Karpas-422 (cell line): ENCODE measurements at places on chromosomes 6 and 20.

- H3K36me3 ChIP-seq, result peaks cover 25% of the 10 kb centered on the region
- no peak for DNase-seq
- H3K4me3 ChIP-seq, result no peak overlapping the region
These were observed 15.1 kb downstream of the SYNGAP1 start for GRCh38 chr6:33434961-33435360.

- H3K4me3 ChIP-seq, result no peak overlapping the region
- no peaks in the 10 kb centered on the region for H3K4me1 ChIP-seq
- no peak overlapping the region for H3K27ac ChIP-seq
These were observed 64.1 kb downstream of the HMGN3 start for GRCh38 chr6:79170431-79170830.

DNA sequence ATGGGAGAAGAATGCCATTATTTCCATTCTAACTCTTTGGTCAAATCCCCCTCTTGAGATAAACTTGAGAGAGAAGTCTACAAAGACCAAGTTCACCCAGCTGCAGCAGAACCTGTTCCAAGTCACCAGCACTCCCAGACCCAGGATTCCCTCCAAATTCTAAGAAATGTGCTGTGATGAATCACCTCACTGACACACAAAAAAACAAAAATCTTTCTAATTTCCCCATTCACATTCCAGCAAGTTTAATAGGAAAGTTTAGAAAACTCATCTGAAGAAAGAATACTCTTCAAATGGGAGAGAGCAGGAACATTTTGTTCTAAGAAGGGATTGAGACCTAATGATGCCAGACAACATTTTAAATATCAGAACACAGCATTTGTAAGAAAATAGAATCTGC, 213.6 kb upstream of the PLCB4 start:
- H3K27ac ChIP-seq, result no peak overlapping the region
- no peaks in the 10 kb centered on the region for H3K27me3 ChIP-seq
- no peaks in the 10 kb centered on the region for H3K36me3 ChIP-seq
- no peaks in the 10 kb centered on the region for H3K4me1 ChIP-seq

DNA sequence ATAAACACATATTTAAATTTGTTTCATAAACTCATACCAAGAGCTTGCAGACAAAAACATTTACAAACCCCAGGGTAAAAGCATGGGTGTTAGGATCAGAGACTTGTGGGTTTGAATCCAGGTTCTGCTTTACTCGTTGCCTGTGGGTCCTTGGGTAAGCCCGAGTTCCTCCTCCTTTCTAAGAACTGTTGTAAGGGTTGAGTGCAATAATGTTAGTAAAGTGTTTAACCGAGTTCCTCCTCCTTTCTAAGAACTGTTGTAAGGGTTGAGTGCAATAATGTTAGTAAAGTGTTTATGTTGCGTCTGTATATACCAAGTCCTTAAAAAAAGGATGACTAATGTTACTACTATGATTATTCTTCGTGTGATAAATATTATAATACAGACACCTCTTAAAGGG, 18.7 kb downstream of the CCDC170 start:
- DNase-seq, result no peak
- no peaks in the 10 kb centered on the region for H3K36me3 ChIP-seq
- no peaks in the 10 kb centered on the region for H3K4me1 ChIP-seq
- H3K4me3 ChIP-seq, result no peak overlapping the region
- H3K27me3 ChIP-seq, result no peaks in the 10 kb centered on the region
- no peak overlapping the region for H3K27ac ChIP-seq

GRCh38 chr6:158046201-158047126, 64.8 kb downstream of the SYNJ2 start:
- no peaks in the 10 kb centered on the region for H3K27me3 ChIP-seq
- no peaks in the 10 kb centered on the region for H3K4me1 ChIP-seq
- no peak for DNase-seq
- no peak overlapping the region for H3K27ac ChIP-seq

- no peaks in the 10 kb centered on the region for H3K36me3 ChIP-seq
- DNase-seq, result peak; percentile 86
- H3K4me3 ChIP-seq, result no peak overlapping the region
- peaks cover 40% of the 10 kb centered on the region for H3K4me1 ChIP-seq
- H3K27me3 ChIP-seq, result no peaks in the 10 kb centered on the region
These were observed 8.7 kb downstream of the MMP24OS start for GRCh38 chr20:35269055-35269781.

GRCh38 chr20:38804221-38804620, 1.3 kb upstream of the PPP1R16B start:
- H3K4me1 ChIP-seq, result peaks cover 11% of the 10 kb centered on the region
- H3K27ac ChIP-seq, result no peak overlapping the region
- H3K36me3 ChIP-seq, result no peaks in the 10 kb centered on the region
- no peaks in the 10 kb centered on the region for H3K27me3 ChIP-seq
- DNase-seq, result no peak

DNA sequence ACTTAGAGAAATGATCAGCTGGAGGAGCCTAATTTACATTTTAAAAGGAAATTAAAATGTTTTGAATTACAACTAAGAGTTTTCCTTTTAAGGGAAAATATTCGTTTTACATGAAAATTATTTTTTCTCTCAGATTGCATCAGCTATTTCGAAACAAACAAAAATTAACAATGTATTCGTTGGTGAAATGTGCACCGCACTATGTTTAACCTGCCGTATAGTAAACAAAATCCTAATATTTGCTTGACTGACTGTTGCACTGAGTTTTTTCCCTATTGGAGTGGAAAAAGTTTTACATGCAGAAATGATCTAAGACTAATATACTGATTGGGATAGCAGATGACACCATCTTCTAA, 5.7 kb downstream of the PDE10A start:
- DNase-seq, result no peak
- no peak overlapping the region for H3K27ac ChIP-seq
- no peaks in the 10 kb centered on the region for H3K4me1 ChIP-seq
- no peaks in the 10 kb centered on the region for H3K36me3 ChIP-seq
- no peak overlapping the region for H3K4me3 ChIP-seq
- H3K27me3 ChIP-seq, result no peaks in the 10 kb centered on the region

DNA sequence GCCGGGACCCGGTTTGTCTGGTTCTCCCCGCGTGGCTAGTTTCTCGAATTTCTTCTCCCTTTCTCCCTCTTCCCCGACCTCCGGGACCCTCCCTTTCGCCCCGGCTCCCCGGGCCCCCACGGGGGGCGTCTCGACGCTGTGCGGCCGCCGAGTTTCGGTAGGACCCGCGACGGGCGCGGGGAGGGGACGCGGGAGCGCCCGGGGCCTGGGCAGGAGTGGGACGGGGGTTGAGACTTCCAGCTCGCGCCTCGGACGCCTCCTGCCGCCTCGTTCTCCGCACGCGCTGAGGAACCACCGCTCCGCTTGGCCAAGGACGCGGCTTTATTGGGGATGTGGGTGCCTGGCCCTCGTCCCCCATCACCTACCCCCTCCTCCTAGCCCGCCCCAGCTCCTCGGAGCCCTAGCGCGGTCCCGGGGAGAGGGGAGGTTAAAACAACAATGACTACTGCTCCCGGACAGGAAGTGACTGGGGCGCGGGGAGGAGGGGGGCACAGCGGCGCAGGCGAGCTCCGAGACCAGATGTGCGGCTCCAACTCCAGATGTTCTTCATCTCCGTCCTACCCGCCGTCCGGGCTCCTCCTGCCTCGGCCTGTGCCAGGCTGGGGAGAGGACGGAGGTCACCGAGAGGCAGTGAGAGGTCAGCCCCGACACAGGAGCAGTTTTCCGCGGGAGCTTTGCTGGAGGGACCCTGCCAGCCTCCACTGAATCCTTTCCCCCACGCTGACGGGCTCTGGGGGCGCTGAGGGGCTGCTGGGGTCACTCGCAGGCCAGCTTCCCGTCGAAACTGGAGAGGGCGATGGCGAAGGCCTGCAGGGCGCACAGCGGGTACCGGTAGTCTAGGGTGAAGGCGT, 917 bp upstream of the TEAD3 start:
- no peak for DNase-seq
- H3K4me3 ChIP-seq, result peak overlapping the region; percentile 60
- peaks cover 3% of the 10 kb centered on the region; the same call in 1 of the 2 replicates for H3K4me1 ChIP-seq
- H3K27me3 ChIP-seq, result no peaks in the 10 kb centered on the region
- H3K27ac ChIP-seq, result no peak overlapping the region

DNA sequence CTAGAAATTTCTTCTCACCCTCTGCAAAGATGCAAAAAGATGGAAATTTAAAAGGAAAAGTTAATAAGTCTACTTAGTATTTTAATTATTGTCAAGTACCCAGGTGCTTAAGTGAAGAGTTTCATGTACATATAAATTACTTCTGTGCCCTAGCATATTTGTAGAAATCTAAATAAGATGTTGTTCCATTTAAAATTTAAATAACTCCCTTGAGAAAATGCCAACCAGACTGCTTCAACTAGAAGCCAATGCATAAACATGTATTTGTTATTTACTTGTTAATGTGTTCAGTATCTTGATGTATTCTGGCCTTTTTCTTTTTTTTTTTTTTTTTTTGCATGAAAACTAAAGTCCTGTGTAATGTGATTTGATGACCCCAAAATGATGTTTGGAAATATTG, 6.3 kb upstream of the TMEM244 start:
- H3K27ac ChIP-seq, result no peak overlapping the region
- H3K4me1 ChIP-seq, result no peaks in the 10 kb centered on the region
- no peak for DNase-seq
- no peaks in the 10 kb centered on the region for H3K36me3 ChIP-seq
- H3K4me3 ChIP-seq, result no peak overlapping the region

GRCh38 chr20:33650111-33650752, 11.9 kb upstream of the C20orf144 start:
- peaks cover 23% of the 10 kb centered on the region for H3K4me1 ChIP-seq
- no peak overlapping the region for H3K27ac ChIP-seq
- DNase-seq, result no peak
- H3K4me3 ChIP-seq, result no peak overlapping the region
- H3K36me3 ChIP-seq, result peaks cover 9% of the 10 kb centered on the region; the same call in 1 of the 2 replicates

- no peaks in the 10 kb centered on the region for H3K4me1 ChIP-seq
- H3K36me3 ChIP-seq, result no peaks in the 10 kb centered on the region
- no peaks in the 10 kb centered on the region for H3K27me3 ChIP-seq
- no peak for DNase-seq
These were observed 10.2 kb upstream of the SRPK1 start for GRCh38 chr6:35931120-35931561.

DNA sequence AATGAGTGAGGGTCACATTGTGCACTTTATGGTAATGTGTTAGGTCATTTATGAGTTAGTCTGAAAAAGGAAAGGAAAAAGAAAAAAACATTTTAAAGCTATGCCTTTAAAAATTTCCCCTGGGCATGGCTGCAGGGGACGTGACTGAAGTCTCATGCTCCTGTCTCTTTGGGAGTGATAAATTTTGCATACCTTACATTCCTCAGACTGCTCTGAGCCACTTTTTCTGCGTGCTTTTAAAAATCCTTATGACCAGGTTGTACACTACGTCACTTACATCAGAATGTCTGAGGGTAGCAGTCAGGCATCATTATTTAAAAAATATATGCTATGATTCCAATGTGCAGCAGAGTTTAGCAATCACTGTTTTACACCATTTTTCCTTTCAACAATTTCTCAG, 121.2 kb downstream of the RFPL4B start:
- no peaks in the 10 kb centered on the region for H3K36me3 ChIP-seq
- DNase-seq, result no peak
- H3K4me3 ChIP-seq, result no peak overlapping the region

GRCh38 chr6:107957308-107957908, 600 bp downstream of the SEC63 start:
- H3K4me1 ChIP-seq, result peaks cover 23% of the 10 kb centered on the region
- DNase-seq, result peak; percentile 86
- H3K36me3 ChIP-seq, result peaks cover 7% of the 10 kb centered on the region; the same call in 1 of the 2 replicates
- H3K27ac ChIP-seq, result peak overlapping the region; percentile 83
- no peaks in the 10 kb centered on the region for H3K27me3 ChIP-seq

GRCh38 chr6:109260126-109260525, 122.1 kb downstream of the CD164 start:
- no peak overlapping the region for H3K27ac ChIP-seq
- H3K36me3 ChIP-seq, result no peaks in the 10 kb centered on the region
- H3K4me3 ChIP-seq, result no peak overlapping the region

GRCh38 chr20:63092660-63093215, 86.0 kb upstream of the BHLHE23 start:
- no peaks in the 10 kb centered on the region for H3K27me3 ChIP-seq
- H3K4me1 ChIP-seq, result no peaks in the 10 kb centered on the region
- no peaks in the 10 kb centered on the region for H3K36me3 ChIP-seq

GRCh38 chr6:37242429-37243052, 15.0 kb upstream of the TBC1D22B start:
- H3K27me3 ChIP-seq, result no peaks in the 10 kb centered on the region
- 0 out of 2 replicates have a peak, but pooled peaks cover 4% of the 10 kb centered on the region for H3K4me1 ChIP-seq
- H3K36me3 ChIP-seq, result no peaks in the 10 kb centered on the region

GRCh38 chr6:44230034-44230675, 6.8 kb downstream of the SLC29A1 start:
- no peak for DNase-seq
- no peak overlapping the region for H3K27ac ChIP-seq
- peaks cover 16% of the 10 kb centered on the region for H3K4me1 ChIP-seq

DNA sequence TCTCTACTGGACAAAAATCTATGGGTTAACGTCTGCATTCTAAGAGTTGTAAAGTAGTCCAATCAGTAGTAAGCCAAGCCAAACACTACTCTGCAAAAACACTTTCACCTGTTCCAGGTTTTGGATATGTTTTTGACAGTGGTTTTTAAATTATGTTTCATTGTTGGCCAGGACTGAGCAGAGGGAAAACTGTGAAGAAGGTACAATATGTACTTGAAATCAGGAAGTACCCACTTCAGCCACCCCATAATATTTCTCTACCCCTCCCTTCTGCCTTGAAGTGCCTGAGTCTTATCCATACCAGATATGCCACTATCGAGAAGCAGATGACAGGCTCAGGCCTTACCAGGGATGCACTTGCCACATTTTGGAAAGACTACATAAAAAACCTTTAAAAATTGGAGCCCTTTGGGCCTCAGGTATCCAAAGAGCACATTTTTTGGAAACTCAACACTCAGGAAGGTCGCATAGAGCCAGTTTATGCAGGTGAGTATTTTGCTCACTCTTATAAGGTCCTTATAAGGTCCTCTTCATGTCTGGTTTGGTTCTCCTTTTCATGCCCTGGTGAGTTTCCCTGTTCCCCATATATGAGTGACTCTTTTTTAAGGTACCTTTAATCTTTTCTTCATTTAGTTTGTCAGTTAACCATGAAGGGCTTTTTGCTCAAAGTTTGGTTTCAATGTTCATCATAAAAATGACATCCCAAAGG, 859.3 kb upstream of the FLRT3 start:
- H3K36me3 ChIP-seq, result no peaks in the 10 kb centered on the region
- no peak for DNase-seq
- H3K4me1 ChIP-seq, result no peaks in the 10 kb centered on the region
- no peak overlapping the region for H3K27ac ChIP-seq
- no peaks in the 10 kb centered on the region for H3K27me3 ChIP-seq

- no peaks in the 10 kb centered on the region; the same call in 1 of the 2 replicates for H3K4me1 ChIP-seq
- no peak overlapping the region for H3K4me3 ChIP-seq
- no peaks in the 10 kb centered on the region for H3K36me3 ChIP-seq
- no peaks in the 10 kb centered on the region for H3K27me3 ChIP-seq
These were observed 144.9 kb downstream of the THBS2 start for GRCh38 chr6:169108753-169109152.

- no peak for DNase-seq
- no peaks in the 10 kb centered on the region for H3K27me3 ChIP-seq
These were observed 1.2 kb downstream of the ELOVL2 start for GRCh38 chr6:11042750-11043377.

- H3K27me3 ChIP-seq, result no peaks in the 10 kb centered on the region; the same call in 1 of the 2 replicates
- H3K4me3 ChIP-seq, result no peak overlapping the region
- no peaks in the 10 kb centered on the region for H3K36me3 ChIP-seq
- H3K4me1 ChIP-seq, result no peaks in the 10 kb centered on the region
These were observed 74.1 kb downstream of the NCR2 start for GRCh38 chr6:41409489-41409888.

GRCh38 chr6:44243345-44243744, 3.6 kb upstream of the HSP90AB1 start:
- H3K36me3 ChIP-seq, result peaks cover 12% of the 10 kb centered on the region
- no peaks in the 10 kb centered on the region for H3K27me3 ChIP-seq
- no peak for DNase-seq

GRCh38 chr20:19456595-19457395, 244.4 kb downstream of the SLC24A3 start:
- DNase-seq, result no peak
- H3K27ac ChIP-seq, result no peak overlapping the region
- H3K36me3 ChIP-seq, result no peaks in the 10 kb centered on the region
- H3K27me3 ChIP-seq, result no peaks in the 10 kb centered on the region
